Breast epithelium (tissue), 4 donors: ENCODE measurements at places on chromosomes 6 and 20. TPM values are rescaled to one million over a fixed set of nuclear protein-coding genes. Genes with fewer than 3 reads are reported as not detected.

- H3K4me1 ChIP-seq, result no peaks in the 10 kb centered on the region
- no peaks in the 10 kb centered on the region for H3K36me3 ChIP-seq
- H3K27me3 ChIP-seq, result no peaks in the 10 kb centered on the region
- no peak overlapping the region for H3K27ac ChIP-seq
Measured at GRCh38 chr20:15818651-15819071, 754.6 kb downstream of the KIF16B start.

GRCh38 chr6:110556317-110557110 lies 80.1 kb upstream of the SLC22A16 start:
- H3K4me3 ChIP-seq, result no peak overlapping the region
- H3K27me3 ChIP-seq, result no peaks in the 10 kb centered on the region
- H3K27ac ChIP-seq, result no peak overlapping the region

DNA sequence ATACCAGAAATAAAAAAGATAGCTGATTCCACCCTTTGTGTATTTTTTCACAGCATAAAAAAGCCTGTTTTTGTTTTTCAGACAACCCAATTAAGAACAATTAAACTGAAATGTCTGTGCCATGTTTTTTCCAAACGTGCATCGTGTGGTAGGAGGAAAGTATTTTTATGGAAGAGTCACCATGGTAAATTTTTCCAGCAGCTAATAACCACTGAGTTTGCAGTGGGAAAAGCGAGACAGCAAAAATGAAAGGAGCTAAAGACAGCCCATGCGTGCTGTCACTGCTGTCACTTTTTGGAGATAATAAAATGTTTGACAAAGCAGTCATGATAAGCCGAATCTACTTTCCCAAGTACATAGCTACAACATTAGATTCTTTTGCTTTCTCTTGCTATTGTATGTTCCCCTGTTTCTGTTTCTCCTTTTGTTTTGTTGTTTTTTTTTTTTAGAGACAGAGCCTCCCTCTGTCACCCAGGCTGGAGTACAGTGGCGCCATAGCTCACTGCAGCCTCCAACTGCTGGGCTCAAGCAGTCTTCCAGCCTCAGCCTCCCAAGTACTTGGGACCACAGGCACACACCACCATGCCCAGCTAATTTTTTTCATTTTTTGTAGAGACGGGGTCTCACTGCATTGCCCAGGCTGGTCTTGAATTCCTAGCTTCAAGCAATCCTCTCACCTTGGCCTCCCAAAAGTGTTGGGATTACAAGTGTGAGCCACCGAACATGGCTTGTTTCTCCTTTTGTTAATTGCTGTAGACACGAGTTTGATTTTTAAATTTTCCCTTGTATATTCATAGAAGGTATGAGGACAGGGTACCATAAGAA lies 261.3 kb downstream of the TMEM242 start:
- H3K27me3 ChIP-seq, result no peaks in the 10 kb centered on the region
- no peaks in the 10 kb centered on the region for H3K36me3 ChIP-seq
- no peak overlapping the region for H3K27ac ChIP-seq

DNA sequence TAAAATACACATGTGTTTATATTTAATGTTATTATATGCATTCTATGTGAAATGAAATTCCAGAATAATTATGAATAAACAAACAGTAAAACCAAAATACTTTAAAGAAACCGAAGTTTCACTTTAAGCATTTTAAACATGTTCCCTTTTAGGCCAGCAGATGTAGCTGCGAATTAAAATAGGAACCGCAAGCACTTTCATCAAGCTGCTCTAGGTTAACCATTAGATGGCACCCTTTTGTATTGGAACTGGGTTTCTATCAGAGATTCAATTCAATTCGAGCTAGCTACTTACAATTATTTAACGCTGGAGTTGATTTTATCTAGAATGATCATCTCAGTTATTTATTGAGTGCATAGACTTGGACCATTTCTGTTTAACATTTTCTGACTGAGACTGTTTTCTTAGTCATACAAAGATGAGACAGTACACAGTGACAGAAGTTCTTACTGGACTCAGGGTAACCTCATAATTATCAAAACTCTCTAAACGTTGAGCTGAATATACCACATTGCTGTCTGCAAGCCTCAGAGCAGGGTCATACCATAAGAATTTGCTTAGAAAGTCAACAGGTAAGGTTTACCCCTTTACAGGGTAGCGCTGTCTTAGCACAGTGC lies 8.5 kb downstream of the TMEM242 start:
- no peak for DNase-seq
- H3K4me1 ChIP-seq, result no peaks in the 10 kb centered on the region
- no peak overlapping the region for H3K4me3 ChIP-seq
- H3K27me3 ChIP-seq, result no peaks in the 10 kb centered on the region

The ARMC12 gene
- 0.33 TPM for total RNA-seq

The SLC32A1 gene
- not detected for total RNA-seq
